Cardiac septum (tissue), 1 donor: ENCODE measurements at places on chromosomes 7 and 10. TPM values are rescaled to one million over a fixed set of nuclear protein-coding genes. Genes with fewer than 3 reads are reported as not detected.

PTF1A gene
- not detected for total RNA-seq

PDE6C gene
- not detected for total RNA-seq

GRCh38 chr7:108234281-108234680, 104.1 kb upstream of the LAMB4 start:
- DNase-seq: no peak

DNA sequence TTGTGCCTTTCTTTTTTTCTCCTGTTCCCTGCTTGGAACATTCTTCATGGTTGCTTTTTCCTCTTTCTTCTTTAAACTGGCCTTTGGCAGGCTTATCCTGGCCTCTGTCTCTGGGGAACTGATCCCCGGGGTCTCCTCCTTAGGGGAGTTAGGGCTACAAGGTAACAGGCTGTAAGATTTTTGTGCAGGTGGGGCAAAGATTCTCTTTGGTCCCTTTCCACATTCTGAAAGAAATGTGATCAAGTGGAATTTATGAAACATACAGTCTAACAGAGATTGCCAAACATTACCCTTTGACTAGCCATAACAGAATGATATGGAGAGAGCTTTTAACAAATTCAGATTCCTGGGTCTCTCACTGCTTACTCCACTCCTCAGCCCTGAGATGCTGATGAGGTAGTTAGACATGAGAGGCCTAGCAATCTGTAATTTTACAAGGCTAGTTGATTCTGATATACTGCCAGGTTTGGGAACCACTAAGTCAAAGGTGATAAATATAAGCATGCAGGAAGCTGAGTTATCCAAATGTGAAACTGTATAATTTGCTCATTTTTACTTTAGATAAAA, 8.8 kb downstream of the ZCWPW1 start:
- no peak for DNase-seq

DNA sequence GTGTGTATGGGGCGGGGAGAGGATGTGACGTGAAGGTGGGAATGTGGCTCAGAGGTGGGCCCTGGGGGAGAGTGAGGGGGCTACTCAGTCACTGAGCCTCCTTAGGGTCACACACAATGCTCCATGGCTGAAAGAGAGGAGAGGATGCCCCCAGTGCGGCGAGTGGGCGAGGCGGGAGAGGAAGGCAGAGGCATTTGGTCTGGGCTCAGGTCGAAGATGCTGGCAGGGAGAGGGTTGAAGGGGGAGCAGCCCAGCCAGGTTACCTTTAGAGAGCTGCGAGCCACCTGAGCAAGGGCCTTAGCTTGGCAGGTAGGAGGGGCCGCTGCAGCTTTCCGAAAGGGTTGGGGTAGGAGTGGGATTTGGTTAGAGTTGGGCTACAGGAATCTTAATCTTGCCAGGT, 4.7 kb upstream of the LOXL4 start:
- peak; percentile 71 for DNase-seq

DNA sequence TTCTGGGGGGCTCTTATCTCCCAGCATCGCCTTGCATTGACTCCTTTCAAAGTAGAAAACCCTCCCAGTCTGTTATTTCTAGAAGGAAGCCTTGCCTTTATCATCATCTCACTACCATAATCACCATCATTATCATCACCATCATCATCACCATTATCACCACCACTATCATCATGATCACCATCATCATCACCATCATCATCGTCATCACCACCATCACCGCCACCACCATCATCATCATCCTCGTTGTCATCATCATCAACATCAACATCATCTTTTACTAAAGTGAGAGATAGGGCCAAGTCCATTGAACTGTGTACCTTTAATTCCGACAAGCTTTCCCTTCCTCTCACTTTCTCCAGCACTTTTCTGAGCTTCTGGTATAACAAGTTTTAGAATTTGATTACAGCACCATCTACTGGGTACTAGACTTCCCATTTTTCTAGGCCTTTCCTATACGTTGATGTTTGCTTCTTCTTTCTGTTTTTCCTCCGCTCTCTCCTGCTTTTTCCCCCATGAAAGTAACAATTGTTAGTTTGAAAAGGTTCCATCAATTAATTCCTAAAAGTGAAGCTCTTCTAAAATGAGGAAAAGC, 226.4 kb downstream of the BUB3 start:
- DNase-seq: no peak

DNA sequence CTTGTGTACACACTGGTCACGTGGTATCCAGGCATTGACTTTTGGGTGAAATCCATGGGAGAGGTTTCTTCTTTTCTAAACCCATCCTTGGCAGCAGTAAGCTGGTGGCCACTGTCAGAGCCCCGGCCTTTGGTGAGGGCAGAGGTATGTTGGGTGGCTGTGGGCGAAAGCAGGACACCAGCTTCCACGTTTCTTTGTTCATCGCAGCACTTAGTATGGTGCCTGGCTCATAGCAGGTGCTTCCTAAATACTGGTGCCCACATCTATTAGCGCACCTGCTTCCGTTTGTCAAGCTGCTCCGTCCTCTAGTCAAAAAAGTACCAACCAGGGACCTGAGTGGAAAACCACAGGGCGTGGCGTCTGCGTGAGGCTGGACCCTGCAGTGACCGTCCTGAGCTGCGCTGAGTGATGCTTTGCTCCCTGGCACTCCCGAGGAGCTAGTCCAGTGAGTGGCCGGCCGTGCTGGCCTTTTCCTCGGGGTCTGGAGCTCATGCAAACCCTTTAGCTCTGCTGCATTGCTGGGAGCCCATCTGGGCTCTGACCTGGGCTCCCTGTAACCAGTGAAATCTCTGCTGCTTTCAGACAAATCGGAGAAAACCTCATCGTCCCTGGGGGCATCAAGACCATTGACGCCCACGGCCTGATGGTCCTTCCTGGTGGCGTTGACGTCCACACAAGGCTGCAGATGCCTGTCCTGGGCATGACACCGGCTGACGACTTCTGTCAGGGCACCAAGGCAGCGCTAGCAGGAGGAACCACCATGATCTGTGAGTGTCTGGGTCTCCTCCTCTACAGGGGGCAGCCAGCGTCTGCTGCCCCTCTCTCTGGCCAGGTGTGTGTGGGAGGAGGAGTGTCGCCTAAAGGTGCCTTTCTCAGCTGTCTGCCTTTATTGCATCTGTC, 5.6 kb downstream of the DPYSL4 start:
- DNase-seq: peak; percentile 72

- DNase-seq: no peak
Observed at GRCh38 chr7:2872296-2872874, 28.3 kb upstream of the GNA12 start.

DNA sequence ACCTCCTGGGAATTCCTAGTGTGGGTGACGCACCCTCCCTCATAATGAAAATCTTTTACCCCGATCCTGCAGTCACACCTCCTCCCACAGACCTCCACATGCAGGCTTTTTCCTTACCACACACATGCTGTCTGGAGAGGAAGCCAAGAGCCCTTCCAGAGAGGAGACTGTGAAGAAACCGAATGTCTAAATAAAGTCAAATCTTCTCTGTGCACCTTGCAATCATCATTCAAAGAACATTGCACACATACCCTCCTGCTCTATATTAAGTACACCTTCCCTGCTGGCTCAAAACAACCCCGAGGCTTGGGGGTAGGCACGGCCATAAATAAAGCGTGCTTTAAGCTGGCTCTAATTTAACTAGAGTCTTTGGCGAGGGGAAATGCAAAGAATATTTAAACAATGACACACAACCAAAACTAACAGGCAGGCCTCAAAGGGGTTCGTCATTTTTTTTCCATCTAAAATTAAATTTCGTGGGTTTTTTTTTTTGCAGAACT, 34.9 kb downstream of the CALML3 start:
- peak; percentile 9 for DNase-seq

DNA sequence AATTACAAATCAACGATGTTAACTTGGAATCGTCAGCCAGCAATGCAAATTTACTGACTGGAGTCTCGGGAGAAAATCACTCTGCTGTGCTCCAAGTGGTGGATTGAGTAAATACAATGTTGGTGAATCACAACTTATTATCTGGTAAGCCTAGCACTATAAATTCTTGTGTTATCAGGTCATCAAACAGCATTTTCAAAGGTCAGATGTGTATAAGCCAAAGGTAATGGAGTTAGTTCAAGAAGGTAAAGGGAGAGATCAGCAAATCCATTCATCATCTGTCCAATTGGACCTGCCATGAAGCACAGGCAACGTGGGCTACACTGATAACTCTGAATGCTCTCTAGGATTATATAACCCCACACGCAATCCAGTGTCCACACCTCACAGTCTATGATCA, 13.9 kb downstream of the CUBN start:
- DNase-seq: no peak
